SJSA1 (cell line): ENCODE measurements at places on chromosomes 2 and 18.

DNA sequence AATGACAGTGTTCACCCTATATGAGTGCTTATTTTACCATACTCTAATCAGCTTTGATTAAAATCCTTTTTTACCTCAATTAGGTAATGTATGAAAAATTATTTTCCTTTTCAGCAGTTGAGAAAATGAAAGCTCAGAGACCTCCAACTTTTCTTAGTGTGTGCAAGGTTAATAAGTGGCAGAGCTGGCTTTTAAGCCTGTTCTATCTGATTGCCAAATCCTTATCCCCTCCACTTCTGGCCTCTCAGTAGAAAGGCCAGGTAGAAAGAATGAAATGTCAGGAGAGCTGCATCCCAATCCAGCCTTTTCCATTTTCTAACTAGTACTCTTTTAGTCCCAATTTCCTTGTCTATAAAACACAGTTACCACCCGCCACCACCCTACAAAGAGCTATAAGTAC, 67.6 kb upstream of the LCLAT1 start:
- DNase-seq: no peak

GRCh38 chr2:104443145-104443544, 410.8 kb upstream of the POU3F3 start:
- no peak for DNase-seq

DNA sequence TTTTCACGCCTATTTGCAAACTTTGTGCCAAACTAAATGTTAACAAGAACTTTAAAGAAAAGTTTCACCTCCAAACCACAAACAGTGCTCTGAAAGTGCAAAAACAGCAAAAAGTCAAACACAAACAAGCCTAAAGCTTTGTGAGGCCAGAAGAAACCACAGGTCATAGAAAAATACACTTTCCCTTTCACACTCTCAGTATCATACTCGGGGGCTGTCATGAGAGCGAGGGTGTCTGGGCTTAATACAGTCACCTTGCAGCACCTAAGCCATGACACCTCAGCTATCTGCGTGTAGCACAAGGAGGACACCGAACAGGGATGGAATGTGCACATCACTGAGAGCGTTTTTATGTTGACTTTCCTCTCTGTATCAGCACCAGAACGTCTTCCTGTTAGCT, 26.6 kb upstream of the SEH1L start:
- DNase-seq: no peak

DNA sequence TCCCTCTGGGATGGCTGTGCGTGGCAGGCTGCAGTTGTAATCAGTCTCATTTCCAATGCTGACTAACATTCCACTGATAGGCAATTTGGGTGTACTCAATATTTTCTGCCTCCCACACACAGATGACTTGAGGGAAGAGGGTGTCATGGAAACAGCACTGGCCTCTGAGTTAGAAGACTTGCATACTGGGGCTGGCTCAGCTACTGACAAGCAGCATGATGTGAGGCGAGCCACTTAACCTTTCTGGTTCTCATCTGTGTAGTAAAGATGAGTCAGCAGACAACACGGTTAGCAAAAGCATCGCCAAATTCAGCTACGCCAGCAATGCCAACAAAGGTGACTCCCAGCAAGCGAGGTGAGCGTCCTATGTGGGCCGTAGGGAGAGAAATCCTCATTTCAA, 73.5 kb downstream of the COLEC12 start:
- DNase-seq: no peak

- no peak for DNase-seq
These were observed 38.6 kb upstream of the TTN start for GRCh38 chr2:178845566-178846457.

DNA sequence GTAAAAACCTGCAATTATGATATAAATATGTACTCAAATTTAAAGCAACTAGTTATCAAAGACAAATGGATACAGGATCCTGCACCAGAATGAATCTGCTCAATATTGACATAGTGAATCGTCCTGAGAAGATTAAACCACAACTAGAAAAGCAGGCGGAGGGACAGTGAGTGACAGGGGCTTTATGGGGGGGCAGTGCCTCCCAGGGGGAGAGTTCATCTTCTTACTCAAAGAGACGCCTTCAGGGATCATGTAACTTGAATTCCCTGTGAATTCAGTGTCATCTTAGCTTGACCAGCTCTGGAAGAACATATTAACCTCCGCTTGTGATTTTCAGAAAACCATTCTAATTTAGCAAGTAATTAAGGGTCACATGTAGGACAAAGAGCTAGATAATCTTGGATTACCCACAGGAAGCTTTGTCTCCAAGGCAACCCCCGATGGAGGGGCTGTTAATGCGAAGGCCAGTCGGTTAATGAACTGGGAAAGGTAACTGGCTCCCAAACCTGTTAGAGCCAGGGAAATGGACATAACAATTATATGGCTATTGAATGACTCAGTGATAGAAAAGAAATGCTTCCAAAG, 17.4 kb upstream of the LMAN1 start:
- DNase-seq: no peak
